ENCODE measurements at places on chromosomes 16 and 17. TPM values are rescaled to one million over a fixed set of nuclear protein-coding genes. Genes with fewer than 3 reads are reported as not detected.
A peak's percentile ranks its signal among the peaks of the same experiment; 100 is the strongest.

DNA sequence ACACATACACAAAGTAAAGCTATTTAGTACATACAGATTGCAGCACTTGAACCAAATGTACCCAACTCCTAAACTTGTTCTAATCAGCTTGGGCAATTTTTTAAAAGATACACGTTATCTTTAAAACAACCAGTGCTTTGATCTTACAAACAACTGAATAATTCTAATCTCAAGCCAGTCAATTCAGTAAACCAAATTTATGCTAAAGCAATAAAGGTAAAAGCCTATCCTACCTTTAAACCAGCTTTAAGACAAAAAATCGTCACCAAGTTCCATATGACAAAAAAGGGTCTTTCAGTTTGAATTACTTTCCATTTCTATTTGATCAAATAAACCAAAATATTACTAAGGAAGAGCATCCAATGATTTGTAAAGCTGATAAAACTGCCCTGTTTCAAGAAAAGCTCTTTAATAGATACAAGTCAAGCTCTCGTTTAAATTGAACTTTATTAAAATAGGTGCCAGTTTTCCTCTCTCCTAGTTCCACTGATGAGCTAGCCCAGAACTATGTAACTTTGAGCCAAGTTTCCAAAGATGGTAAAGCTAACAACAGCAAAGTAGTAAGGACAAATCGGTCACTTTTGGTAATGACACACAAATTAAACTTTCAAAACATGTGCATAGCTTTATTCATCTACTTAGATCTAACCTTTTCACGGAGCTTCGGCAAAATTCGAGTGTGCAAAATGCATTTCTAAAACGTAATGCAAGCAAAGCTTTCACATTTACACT, 10.2 kb downstream of the CRYBA1 start:
- peaks cover 10% of the 10 kb centered on the region for H3K4me1 ChIP-seq
- no peaks in the 10 kb centered on the region for H3K27me3 ChIP-seq
- H3K27ac ChIP-seq, result no peak overlapping the region
- DNase-seq, result no peak
- no peak overlapping the region for H3K4me3 ChIP-seq
- H3K36me3 ChIP-seq, result peaks cover 7% of the 10 kb centered on the region

- no peak overlapping the region for H3K27ac ChIP-seq
- DNase-seq, result no peak
- no peaks in the 10 kb centered on the region for H3K36me3 ChIP-seq
- H3K27me3 ChIP-seq, result peaks cover 30% of the 10 kb centered on the region
Measured at GRCh38 chr17:74742153-74742515, 5.1 kb downstream of the RAB37 start.

DNA sequence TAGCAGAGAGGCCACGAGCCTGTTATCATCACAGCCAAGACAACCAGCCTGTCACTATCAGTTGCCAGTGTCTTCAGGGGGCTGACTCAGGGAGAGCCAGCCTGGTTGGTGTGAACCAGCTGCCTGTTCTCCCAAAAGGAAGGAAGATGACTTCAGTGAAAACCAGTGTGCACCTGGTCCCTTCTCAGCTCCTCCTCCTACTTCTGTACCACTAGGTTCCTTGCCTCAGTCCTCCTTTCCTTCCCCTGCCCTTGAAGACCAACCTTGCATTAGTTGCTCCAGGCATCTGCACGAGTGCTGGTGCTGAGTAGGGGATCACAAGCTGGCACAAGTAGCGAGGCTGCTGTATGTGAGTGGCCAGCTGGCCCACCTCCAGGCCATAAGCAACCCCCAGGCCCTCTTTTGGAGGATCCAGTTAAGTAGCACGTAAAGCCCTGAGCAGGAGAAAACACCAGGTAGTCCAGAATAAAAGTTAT, 8.5 kb downstream of the TUBG1 start:
- no peak overlapping the region for H3K27ac ChIP-seq
- H3K36me3 ChIP-seq, result peaks cover 20% of the 10 kb centered on the region
- no peak overlapping the region for H3K4me3 ChIP-seq
- no peak for DNase-seq
- peaks cover 13% of the 10 kb centered on the region for H3K4me1 ChIP-seq

GRCh38 chr16:20735490-20735889, 6.1 kb downstream of the THUMPD1 start:
- H3K36me3 ChIP-seq, result peaks cover 24% of the 10 kb centered on the region
- H3K27ac ChIP-seq, result peak overlapping the region; percentile 69
- peaks cover 11% of the 10 kb centered on the region for H3K4me1 ChIP-seq
- DNase-seq, result no peak

DNA sequence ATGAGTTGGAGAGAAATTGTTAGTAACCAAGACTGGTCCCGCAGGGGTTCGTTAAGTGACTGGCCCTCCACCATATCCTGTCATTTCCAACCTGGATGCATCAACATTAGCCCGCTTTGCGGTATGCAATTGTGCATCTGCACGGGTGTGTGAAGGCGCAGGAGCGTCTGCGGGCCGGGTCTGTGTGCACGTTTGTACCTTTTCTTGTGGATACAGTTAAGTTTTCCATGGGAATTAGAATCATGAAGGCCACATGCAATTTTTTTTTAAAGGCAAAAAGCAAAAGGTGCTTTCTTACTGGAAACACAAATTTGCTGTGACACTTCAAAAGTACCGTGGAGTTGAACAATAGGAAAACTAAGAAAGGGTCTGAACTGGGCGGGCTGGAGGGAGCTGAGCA, 355.4 kb upstream of the ZFHX3 start:
- no peak overlapping the region for H3K4me3 ChIP-seq
- H3K27me3 ChIP-seq, result no peaks in the 10 kb centered on the region
- no peak overlapping the region for H3K27ac ChIP-seq

DNA sequence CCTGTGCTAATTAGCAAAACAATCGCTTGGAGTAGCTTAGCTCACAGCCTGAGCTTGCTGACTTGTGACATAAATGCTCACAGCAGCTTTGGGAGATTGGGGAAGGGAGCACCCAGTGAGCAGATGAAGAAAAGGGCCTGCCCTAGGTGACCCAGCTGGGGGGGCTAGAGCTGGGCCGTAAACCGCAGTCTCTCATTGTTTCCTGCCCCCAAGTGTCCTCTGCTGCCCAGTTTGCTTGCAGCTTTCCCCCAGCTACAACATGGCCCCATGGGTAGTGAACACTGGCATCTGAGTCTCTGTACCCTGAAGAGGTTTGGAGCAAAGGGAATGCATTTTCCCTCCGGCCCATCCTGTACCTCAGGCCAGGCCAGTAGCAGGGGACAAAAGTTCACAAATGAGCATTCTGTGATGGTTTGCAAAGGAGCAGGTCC, 349.4 kb downstream of the SLC39A11 start:
- H3K27me3 ChIP-seq, result no peaks in the 10 kb centered on the region
- H3K27ac ChIP-seq, result no peak overlapping the region
- no peak for DNase-seq
- no peaks in the 10 kb centered on the region for H3K36me3 ChIP-seq

The CCL18 gene
- not detected for polyA plus RNA-seq

GRCh38 chr17:45628019-45628418, 137.5 kb upstream of the PLEKHM1 start:
- no peak overlapping the region for H3K27ac ChIP-seq
- peaks cover 14% of the 10 kb centered on the region for H3K36me3 ChIP-seq
- no peaks in the 10 kb centered on the region for H3K4me1 ChIP-seq
- H3K4me3 ChIP-seq, result no peak overlapping the region
- no peak for DNase-seq

- H3K4me1 ChIP-seq, result no peaks in the 10 kb centered on the region
- H3K36me3 ChIP-seq, result no peaks in the 10 kb centered on the region
Measured at GRCh38 chr16:149024-149660, 3.3 kb upstream of the HBZ start.

DNA sequence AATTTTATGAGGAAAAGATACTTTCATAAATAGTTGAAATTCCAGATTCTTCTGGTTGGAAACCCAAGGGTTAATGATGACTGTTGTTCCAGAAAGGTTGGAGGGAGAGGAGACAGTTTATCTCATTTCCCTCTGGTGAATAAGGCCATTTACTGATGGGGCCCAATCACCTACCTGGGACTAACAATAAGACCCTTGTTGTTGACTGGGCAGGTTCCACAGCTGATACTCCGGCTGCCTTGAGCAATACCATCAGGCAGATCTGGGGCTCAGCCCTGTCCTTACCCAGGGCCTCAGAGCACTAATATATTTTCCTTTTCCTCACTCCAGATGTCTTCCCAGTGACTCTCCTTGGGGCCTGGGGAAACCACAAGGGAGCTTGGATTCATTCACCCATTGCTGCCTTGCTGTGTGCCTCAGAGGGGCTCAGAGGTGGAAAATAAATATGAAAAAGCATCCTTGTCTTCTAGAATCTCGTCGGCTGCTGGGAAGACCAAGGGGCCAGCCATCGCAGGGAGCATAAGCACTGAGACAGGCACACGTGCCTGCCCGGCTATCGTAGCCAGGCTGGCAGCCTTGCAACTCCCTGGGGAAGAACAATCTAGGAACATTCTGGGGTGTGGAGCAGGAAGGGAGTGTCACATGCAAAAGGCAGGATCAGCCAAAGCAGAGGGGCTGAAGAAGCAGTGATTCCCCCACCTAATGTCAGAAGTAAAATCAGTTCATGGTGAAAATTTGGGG, 54.4 kb downstream of the MPRIP start:
- no peak for DNase-seq
- peak overlapping the region; percentile 47 for H3K27ac ChIP-seq
- H3K4me3 ChIP-seq, result no peak overlapping the region
- H3K4me1 ChIP-seq, result peaks cover 16% of the 10 kb centered on the region
